Anterior cingulate cortex (tissue), 58 donors: ENCODE measurements at places on chromosomes 12 and 14.

GRCh38 chr12:52007158-52007921, 594 bp downstream of the TAMALIN start:
- DNase-seq, result no peak

GRCh38 chr12:131535779-131536178, 175.1 kb upstream of the SFSWAP start:
- no peak for DNase-seq

DNA sequence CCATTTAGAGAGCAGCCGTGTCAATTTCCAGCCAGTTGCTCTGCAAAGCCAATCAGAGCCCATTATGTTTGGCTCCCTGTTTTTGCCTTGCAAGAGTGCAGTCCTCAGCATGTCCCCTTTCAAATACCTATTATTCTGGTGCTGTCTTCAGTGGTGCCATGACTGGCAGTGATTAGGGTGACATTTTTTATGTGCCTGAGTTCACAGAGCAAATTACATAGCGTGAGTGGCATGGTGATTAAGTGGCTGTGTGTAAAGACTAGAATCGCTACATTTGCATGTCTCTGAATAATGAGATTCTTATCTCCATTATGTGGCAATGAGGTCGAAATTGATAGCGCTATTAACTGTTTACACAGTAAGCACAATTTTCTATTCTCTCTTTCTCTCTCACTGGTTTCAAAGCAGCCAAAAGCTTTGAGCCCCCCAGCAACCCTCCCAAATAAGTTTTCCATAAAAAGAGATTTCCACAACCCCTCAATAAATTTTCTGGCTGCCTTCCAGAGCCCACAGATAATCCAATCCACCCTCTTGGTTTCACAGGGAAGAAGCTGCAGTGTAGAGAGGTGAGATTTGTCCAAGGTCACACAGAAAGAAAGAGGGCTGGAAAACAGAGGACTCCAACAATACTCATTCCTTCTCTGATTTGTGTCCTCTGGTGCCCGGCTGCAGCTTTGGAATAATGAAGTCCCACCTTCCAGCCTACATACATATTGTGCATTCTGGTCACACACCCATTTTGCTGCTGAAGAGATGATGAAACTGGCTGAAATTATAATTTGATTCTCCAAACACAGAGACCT, 58.8 kb upstream of the NUDT4 start:
- DNase-seq, result no peak

DNA sequence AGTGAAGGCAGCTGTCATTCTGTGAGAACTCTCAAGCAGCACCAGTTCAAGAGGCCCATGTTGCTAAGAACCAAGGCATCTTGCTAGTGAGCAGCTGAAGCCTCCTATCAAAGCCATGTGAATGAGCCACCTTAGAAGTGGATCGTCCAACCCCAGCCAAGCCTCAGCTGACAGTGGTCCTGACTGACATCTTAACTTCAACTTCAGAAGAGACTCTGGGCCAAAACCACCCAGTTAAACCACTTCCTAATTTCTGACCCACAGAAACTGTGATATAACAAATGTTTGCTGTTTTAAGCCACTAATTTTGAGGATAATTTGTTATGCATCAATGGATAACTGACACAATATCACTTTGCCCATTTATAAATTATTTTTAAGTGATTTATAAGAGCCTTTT, 256.0 kb downstream of the RPAP3 start:
- no peak for DNase-seq

DNA sequence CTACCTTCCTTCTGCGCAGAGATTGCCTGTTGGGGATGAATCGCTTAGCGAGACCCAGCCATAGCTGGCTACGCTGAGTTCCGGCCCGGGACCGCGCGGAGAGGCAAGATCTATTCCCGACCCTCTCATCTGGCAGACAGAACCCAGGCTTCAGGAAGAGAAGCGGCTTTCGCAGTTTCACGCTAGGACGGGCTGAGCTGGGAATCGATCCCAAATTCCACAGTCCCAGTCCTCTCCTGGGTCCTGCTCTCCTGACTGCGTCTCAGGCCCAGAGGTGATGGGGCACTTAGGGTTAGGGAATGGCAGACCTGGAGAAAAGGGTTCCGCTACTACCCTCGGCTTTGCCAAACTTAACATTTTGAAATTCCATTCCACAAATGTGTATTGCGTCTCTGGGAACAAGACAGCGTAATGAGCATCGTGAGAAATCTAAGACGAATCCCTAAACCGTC, 2.8 kb downstream of the PTPN21 start:
- peak; percentile 50 for DNase-seq

- DNase-seq, result no peak
Observed at GRCh38 chr12:124423761-124424515, 129.0 kb downstream of the RFLNA start.

DNA sequence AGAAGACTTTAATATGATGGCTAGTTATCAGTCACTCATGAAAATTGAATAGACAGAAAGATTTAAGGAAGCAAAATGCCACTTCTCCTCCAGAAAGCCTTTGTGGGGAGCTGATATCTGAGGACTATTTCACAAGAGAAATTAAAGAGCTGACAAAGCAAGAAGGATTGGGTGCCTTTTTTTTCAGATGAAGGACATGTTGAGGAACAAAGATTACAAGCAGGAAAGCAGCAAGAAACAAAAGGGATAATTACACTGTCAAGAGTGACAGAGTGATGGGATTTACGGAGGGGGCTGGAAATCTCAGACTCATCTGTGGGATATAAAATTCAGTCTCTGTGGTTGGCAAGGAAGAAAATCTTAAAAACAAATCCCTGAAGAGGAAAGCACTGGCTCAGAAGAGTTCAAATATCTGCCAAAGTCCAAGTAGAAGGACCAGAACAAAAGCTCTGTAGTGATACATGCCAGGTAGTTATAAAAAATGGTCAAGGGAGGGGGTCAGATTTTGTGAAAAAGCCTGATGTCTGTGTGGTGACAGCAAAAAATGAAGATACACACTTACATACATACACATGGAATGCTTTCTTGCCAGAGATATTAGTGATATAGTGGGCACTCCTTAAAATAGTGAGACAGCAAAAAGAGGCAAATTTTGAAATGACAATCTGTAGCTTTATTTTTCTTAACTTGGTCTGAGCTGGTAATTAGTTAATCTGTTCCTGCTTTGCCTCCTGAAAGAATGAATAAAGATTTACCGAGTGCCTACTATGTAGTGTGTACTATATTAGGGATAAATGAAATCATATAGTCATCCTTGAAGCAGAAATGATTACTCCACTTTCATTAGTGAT, 62.9 kb downstream of the EPS8 start:
- no peak for DNase-seq

- DNase-seq, result no peak
Observed at GRCh38 chr12:77746096-77746495, 84.6 kb upstream of the NAV3 start.

- DNase-seq, result no peak
Observed at GRCh38 chr12:66268562-66268961, 33.7 kb upstream of the HELB start.

DNA sequence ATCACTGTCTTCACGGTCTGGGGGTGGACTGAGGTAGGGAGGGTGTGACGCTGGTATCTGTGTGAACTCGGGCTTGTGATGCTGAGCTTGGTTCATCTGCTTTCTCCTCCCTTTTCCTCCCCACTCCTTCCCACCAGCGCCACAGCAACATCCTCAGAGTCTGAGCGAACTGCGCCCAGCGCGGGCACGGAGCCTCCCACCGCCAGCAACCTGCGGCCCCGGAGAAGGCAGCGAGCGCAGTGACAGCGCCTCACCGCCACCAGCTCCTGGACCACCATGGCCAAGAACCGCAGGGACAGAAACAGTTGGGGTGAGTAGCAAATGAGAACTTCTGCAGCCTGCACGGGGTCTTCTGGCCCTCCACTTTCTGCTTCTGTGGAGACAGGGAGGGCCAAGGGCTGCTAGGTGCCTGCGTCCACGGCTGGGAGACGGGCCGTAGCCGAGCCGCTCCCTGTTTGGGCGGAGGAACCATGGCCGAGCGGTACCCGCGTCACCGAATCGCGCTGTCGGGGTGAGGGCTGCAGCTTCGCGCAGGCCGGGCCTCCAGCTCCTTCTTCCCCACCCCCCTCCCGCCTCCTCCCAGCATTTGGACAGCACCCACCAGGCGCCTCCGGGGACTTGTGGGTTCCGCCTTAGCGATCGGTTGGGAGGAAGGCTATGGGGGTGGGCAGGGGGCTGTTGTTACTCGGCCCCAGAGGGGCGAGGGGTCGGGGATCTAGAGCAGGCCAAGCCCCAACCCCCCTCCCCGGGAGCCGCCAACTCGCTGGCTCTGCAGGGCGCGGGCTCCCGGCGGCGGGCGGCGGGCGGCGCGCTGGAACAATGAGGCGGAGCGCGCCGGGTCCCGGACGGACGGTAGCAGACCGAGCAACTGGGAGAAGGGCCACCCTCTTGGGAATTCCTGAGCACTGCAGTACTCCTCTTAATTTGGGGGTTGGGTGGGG, at the start of gene ATL1:
TSS of gene ATL1 (plus strand) at position 156 of the 941 bp plus-strand sequence. CDS start at position 277, 121 bp downstream.
- DNase-seq, result peak; percentile 67
